Frontal cortex (tissue), 4 donors: ENCODE measurements at places on chromosomes 13 and 19. TPM values are rescaled to one million over a fixed set of nuclear protein-coding genes. Genes with fewer than 3 reads are reported as not detected.

Gene ZNF155
- total RNA-seq: 13.0 TPM

Gene IL17D
- total RNA-seq: 12.6 TPM

Gene GARIN5B
- not detected for total RNA-seq

Gene KLK7
- not detected for total RNA-seq

Gene RXFP2
- 0.82 TPM for total RNA-seq

Gene CEACAM7
- total RNA-seq: not detected

Gene ZNF563
- 0.82 TPM for total RNA-seq

Gene CCDC194
- total RNA-seq: not detected

Gene RYR1
- total RNA-seq: 4.5 TPM

Gene ZNF610
- 20.0 TPM for total RNA-seq

Gene SIGLEC10
- 1.2 TPM for total RNA-seq

Gene ZNF813
- total RNA-seq: 8.6 TPM

Gene SHD
- 2.0 TPM for total RNA-seq

Gene COL4A2
- total RNA-seq: 47.3 TPM

Gene ERICH4
- not detected for total RNA-seq

Gene ZNF471
- total RNA-seq: 12.6 TPM

Gene CEACAM4
- not detected for total RNA-seq

Gene RUVBL2
- 121 TPM for total RNA-seq

Gene CEP89
- 24.9 TPM for total RNA-seq

Gene FCAR
- total RNA-seq: 0.41 TPM

Gene CRLF1
- total RNA-seq: 2.4 TPM

Gene CCDC159
- total RNA-seq: 2.9 TPM

Gene PGLYRP2
- total RNA-seq: not detected

Gene ZNF536
- 22.4 TPM for total RNA-seq

Gene FGF9
- total RNA-seq: 12.2 TPM

Gene ANGPTL8
- total RNA-seq: not detected

Gene CLC
- not detected for total RNA-seq

Gene ZNF135
- total RNA-seq: 11.8 TPM

Gene CLDND2
- not detected for total RNA-seq

Gene TBXA2R
- total RNA-seq: 0.41 TPM

Gene TUBB4A
- total RNA-seq: 106 TPM

Gene GPC5
- 7.3 TPM for total RNA-seq

Gene ATXN8OS
- 1.6 TPM for total RNA-seq

Gene ZNF324B
- 24.1 TPM for total RNA-seq

Gene UNC13A
- 27.3 TPM for total RNA-seq
